NCI-H1436 treated with DMSO at 0.1 percent for 48 hours (cell line): ENCODE measurements at places on chromosomes 16 and 17.

GRCh38 chr16:71637398-71637797 lies 11.4 kb downstream of the MARVELD3 start:
- DNase-seq, result no peak

DNA sequence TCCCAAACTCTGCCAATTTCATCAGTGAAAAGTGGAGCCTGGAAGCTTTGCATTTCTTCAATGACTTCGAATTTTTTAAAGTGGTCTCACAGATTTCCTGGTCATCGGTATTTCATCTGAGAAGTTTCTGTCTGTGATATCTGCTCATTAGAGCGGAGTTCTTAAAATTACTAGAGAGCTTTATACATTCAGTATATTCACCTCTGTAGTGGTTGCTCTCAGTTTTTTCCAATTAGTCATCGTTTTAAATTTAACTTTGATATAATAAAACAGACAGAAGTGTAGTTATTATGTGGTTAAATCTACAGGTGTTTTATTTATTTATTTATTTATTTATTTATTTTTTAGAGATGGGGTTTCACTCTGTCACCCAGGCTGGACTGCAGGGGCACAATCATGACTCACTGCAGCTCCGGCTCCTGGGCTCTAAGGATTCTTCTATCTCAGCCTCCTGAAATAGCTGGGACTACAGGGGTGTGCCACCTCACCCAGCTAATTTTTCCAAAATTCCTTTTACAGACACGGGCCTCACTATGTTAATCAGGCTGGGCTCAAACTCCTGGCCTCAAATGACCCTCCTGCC lies 16.0 kb downstream of the ARHGAP17 start:
- no peak for DNase-seq

- no peak for DNase-seq
Observed at GRCh38 chr16:3175157-3176093, 12.6 kb upstream of the OR1F1 start.

- no peak for DNase-seq
Observed at GRCh38 chr17:8698162-8698971, 46.3 kb downstream of the CCDC42 start.

DNA sequence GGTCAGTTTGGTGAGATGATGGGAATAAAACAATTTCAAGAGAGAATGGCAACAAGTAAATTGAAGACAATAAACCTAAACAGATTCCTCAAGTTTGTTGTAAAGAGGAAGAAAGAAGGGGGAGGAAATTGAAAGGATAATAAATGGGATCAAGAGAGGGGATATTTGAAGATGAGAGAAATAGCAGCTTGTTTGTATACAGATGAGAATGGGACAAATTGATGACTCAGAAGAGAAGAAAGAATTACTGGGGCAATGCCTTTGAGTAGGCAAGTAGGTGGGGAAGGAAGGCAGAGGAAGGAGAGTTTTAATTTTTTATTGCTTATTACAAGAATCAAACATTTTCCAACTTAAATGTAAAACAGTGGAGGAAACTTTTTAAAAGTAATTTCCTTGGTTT lies 98.3 kb downstream of the CHD9 start:
- DNase-seq, result no peak

DNA sequence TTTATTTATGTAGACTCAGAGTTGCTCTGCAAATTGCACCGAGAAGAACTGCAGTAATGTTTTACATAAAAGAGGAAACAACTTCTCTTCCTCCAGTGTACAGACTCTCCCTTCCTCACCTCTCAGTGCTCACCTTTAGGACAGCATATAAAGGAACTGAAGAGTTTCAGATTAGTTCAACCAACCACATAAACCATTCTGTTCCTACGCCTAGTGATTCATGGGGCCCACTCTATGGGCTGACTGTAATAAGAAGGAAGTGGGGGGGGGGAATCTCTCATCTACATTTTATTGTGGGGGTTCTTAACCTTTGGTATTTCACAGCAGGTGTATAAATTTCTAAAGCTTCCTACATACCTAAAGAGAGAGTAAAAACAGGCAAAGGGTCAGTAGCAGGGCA lies 18.3 kb downstream of the ZSWIM7 start:
- no peak for DNase-seq

DNA sequence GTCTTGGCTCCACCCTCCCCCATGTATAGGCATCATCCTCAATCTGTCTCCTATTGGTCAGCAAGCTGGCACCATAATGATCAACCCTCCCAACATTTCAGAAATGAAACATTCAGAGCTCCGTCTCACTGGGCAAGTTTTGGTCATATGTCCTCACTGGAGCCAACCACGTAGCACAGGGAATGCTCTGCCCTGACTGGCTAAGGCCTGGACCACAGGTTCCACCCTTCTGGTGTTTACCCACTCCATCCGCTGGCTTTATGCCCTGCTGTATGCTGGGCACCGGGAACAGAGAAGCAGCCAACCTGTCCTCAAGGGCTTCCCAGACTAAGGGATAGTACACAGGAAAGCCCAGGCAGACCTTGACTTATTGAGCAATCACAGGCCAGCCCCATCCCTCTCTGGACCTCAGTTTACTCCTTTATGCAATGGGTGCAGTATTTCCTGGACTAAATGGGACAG lies 20.5 kb downstream of the MYO15A start:
- no peak for DNase-seq

DNA sequence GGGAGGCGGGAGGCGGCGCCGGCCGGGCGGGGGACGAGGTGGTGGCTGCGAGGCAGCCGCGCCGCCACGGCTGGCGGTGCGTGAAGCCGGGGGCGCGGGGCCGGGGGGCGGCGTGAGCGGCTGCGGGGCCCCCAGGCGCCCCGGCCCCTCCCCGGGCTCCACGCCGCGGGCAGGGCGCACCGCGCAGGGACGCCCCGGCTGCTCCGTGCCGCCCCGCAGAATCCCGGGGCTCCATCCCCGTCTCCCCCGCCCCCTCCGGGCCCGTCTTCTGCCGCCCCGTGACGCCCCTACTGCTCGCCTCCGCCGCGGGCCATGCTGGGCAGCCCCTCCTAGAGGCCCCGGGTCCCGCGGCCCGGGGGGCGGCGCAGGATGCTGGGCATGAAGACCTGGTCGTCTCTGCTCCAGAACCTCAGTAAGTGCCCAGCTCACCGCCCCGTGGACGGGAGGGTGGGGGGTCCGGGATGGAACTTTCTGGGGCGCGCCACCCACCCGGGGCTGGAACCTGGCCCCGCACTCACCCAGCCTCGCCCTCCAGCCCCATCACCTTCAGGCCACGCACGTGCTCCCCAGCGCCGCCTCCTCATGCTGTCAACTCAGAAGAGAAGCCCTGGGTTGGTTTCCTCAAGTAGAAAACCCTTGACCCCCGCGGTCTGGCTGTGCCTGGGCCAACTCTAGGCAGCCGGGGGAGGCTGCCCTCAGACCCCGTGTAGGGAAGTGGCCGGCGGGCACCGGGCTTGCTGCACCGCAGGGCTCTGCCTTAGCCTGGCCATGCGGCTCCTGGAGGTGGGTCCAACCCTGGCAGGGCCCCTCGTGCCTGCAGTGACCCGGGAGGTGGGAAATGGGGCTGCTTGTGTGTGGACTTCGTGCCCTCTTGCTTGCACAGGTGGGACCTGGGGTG lies 150.2 kb upstream of the GSE1 start:
- no peak for DNase-seq

- DNase-seq, result no peak
Observed at GRCh38 chr17:50467855-50468303, 801 bp downstream of the CHAD start.

- DNase-seq, result no peak
Observed at GRCh38 chr16:73025856-73026210, 22.1 kb downstream of the ZFHX3 start.

- DNase-seq, result no peak
Observed at GRCh38 chr17:42754782-42755181, 6.2 kb upstream of the RAMP2 start.

DNA sequence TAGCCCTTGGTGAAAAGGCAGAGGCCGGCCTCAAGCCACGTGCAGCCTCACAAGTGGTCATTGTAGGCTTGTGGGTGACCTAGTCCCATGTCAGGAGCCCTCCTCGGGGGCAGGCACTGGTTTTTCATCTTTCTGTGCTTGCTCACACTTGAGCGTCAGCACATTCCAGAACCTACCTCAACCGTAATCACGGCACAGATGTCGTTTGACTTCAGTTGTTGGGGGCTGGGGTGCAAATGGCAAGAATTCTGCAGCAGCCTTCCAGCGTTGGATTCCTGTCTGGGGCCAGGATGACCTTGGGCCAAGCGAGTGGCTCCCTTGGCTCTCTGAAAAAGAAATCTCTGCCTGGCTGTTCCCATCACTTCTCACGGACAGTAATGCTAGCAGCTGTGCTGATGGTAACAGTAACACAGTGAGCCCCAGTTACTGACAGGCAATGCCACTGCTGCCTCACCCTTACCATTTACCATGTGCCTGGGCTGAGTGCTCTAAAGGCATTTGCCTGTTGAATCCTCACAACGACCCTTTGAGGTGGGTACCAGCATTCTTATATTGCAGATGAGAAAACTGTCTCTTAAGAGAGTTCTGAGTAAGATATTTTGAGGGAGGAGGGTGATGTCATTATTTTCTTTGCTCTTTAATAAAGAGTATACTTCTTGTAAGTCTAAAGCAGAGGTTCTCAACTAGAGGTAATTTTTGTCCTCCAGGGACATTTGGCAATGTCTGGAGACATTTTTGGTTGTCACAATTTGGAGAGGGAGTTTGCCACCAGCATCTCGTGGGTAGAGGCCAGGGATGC lies 46.5 kb downstream of the KSR1 start:
- no peak for DNase-seq

- DNase-seq, result no peak
Observed at GRCh38 chr17:16415031-16415924, at the start of gene TRPV2. TRPV2 (plus strand) TSS chr17:16415571; CDS start chr17:16417669, 2,098 bp downstream.

DNA sequence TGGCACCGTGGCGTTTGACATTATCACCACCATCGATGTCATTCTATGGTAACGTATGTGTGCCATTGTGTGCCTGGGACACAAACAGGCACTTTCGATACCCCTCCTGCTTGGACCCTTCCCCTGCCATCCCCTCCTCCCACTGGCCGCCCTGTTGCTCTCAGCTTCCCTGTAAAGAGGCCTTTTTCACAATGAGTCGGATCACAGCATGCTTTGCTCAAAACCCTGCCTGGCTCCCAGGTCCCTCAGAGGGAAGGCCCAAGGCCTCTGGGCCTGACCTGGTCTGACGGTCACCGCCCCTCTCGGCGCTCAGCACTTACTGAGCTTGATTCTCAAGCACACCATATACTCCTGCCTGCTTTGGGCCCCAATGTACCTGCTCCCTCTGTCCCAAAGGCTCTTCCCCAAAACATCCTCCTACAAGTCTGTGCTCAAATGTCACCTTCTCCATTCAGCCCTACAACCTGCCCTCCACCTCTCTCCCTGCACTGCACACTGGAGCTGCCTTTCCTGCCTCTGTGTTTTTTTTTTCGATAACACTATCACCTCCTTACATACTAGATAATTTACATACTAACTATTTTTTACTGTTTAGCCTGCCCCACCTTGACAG lies 303.8 kb downstream of the SOX9 start:
- no peak for DNase-seq

DNA sequence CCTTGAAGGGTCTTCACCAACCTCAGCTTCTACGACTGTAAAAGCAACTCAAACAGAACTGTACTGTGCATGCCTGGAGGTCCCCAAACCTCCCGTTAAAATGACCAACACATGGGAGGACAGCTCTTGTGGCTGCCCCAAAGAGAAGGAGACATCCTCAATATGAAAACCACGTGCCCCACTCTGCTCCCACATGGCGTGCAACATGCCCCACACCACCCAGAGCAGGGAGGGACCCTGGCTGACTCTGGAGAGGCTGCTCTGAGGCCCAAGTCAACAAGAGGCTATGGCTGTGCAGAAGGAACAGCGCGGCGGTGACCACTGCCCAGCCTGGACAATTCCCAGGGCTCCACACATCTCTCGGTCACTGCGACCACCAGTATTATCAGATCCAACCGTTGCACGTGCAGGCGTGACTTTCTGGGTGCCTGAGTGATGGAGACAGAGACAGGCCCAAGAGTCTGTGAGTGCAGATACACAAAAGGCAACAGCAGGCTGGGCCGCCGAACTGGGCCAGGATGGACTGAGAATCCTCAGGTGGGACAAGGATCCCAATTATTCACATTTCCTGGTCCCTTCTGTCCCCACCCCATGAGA lies 1.4 kb downstream of the PLD6 start:
- no peak for DNase-seq
